ENCODE measurements at places on chromosomes 1 and 21.

DNA sequence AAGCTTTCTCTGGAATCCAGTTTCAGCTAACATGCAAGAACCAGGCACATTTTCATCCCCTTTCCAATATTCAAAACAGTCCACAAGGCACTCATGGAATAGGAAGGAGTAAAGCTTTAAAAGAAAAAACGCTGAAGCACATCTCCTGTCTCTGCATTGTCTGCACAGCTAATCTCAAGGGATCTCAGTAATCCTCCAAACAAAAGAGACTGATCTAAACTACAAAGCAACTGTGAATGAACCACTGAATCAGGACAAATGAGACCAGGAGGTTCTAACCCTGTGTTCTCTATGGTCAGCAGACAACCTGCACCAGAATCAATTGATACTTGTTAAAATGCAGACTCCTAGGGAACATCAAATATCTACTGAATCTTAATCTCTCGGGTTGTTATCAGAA, 399.0 kb downstream of the HHAT start:
- no peak for DNase-seq

DNA sequence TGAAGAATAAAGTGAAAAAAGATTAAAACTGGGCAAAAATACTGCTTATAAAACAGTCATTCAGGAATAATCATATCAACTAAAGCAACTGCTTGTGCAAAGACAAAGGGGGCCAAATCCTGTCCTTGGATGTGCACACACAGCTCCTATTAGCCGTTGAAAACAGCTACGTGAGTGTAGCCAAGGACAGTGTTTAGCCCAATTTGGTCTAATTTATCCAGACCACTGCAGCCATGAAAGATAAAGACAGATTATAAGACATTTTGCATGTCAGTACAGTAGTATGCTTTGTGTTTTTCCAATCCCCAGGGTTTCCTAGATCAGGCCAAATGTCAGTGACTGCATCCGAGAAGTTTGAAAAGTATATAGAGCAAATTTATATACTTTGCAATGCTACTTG, 146.3 kb upstream of the PKN2 start:
- no peak for DNase-seq

GRCh38 chr1:151907363-151908139, 1.8 kb downstream of the THEM4 start:
- DNase-seq, result no peak

DNA sequence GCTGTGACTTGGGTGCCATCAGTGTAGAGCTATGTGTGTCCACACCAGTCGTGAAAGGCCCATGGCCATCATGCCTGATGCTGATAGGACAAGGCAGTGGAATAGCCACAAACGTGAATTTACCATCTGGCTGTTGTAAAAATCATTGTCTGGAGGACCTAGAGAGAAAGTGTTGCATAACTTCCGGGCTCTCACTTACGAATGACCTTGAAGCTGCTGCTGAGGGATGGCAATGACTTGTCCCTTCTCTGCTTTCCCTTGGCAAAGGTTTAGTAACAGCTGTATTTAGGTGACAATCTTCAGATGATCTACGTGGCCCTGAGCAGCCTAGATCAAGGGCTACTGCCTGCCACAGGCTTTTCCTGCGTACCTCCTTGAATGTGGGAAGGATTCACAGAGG, 5.8 kb downstream of the ATP1B1 start:
- DNase-seq, result no peak

- no peak for DNase-seq
These were observed 725 bp downstream of the RTCA start for GRCh38 chr1:100266741-100267140.

DNA sequence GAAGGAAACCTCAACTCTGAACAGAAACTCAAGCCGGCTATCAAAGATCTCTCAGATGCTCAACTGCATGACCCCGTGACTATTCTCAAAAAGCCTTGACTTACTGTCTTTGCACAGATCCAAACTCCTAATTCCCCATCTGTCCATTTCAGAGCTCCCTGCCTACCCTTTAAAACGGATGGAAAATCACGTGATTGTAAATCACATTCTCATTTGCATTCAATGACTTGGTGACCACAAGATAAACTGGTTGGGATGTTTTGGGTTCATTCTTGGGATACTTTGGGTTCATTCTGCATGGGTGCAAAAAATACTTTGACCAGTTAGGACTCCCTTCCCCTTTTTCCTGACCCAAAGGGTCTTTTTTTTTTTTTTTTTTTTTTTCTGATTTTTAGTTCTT, 41.3 kb upstream of the RUNX1 start:
- no peak for DNase-seq

DNA sequence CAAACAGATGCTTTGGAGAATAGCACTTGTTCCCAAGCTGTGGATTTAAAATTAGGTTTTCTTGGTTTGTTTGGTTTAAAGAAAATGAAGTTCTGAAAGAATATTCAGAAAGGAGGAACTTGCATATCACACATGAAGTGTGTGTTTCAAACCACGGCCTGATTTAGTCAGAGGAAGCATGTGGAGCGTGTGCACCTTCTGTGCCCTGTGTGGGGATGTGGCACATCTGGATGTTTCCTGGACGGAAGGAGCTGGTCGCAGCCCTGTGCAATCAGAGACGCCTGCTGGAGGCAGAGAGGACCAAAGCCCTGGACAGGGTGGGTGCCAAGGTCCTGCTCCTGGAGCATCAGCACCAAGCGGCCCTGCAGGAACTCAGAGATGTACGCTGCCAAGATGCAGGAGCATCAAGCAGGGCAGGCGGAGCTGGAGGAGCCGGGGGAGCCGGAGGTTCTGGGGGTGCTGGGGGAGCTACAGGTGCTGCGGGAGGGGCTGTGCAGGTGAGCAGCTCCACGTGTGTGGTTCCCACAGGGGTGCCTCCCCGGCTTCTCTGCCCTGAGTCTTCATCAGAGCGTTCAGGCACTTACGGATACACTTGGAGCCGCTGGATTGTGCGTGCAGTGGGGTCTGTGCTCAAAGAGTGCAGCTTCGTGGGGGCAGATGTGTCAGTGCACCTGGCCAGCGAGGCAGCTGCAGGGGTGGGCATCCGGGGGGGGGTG, 45.7 kb downstream of the PCNT start:
- DNase-seq, result no peak

- DNase-seq, result no peak
These were observed 709.9 kb upstream of the ADGRL4 start for GRCh38 chr1:79716447-79716846.

- no peak for DNase-seq
These were observed 60.3 kb downstream of the FAAP20 start for GRCh38 chr1:2134266-2134620.

GRCh38 chr1:234427950-234428646, 50.9 kb downstream of the TARBP1 start:
- DNase-seq, result no peak

- DNase-seq, result no peak
These were observed 16.6 kb upstream of the DR1 start for GRCh38 chr1:93328809-93329760.

GRCh38 chr1:212284332-212284743, 872 bp upstream of the PPP2R5A start:
- DNase-seq, result no peak

Data from stimulated activated CD4-positive, alpha-beta T cell treated with anti-CD3 and anti-CD28 coated beads, Interleukin-12 subunit alpha, Interleukin-12 subunit beta, amount 100 ng/mL, for 4 hours (primary cell).